ENCODE measurements at places on chromosomes 3 and 15. TPM values are rescaled to one million over a fixed set of nuclear protein-coding genes. Genes with fewer than 3 reads are reported as not detected.

DNA sequence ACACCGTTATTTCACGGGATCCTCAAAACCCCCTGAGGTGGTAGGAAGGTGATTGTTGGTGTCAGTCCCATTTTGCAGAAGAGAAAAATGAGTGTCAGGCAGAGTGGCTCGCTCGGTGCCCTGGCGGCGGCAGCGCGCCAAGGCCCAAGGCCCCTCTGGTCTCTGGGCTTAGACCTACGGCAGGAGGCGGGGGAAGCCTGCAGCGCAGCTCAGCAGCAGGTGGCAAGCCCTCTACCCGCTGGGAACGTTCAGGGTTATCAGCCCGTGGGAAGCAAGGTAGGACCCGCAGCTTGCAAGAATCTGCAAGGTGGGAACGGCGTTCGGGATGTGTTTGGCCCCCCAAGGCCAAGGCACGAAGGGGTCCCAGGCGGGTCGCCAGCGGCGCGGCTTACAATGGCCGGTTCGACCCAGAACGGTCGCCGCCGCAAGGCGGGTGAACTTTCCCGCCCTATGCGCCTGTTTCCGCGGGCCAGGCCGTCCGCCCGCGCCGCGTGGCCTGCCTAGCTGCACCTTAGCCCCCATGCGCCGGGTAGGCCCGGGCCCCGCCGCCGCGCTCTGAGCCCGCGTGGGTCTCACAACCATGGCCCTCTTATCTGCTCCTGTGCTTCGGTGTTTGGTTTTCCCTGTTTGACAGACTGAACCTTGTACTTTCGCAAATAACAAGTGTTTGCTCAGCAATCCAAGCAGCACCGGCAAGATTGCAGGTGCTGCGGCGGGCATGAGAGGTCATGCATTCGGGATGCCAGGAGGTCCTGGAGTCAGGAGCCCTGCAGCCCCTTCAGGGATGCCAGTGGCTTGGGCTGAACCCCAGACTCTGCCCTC, 39.7 kb downstream of the CCNL1 start:
- no peak for DNase-seq

DNA sequence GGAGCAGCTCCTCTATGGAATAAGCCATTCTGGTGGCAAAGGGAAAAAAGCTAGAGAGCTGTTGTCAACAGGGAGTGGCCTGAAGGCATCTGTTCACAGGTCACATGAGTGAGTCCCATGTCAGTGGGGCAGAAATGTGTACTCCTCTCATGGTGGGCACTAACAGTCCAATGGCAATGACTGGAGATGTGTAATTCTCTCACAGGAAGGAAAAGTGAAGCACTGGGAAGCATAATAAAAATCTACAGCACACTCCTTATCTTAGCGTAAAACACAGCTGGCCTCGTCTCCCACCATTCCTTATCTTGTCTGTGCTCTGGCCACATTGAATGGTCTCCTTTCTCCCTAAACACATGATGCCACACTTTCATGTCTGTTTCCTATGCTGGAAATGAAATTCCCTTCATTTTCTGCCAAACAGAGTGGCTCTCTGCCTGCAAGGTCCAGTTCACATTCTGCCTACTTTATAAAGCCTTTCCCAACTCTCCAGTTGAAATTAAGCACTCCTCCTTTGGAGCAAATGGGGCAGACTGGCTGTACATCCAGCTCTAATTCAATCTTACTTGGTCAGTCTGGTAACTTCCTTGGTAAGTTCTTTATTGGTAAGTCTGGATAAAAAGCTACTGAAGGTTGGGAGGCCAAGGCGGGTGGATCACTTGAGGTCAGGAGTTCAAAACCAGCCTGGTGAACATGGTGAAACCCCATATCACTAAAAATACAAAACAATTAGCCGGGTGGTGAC, 139.8 kb downstream of the RPL22L1 start:
- no peak for DNase-seq

GRCh38 chr3:66860771-66861170, 137.3 kb upstream of the KBTBD8 start:
- no peak for DNase-seq

DNA sequence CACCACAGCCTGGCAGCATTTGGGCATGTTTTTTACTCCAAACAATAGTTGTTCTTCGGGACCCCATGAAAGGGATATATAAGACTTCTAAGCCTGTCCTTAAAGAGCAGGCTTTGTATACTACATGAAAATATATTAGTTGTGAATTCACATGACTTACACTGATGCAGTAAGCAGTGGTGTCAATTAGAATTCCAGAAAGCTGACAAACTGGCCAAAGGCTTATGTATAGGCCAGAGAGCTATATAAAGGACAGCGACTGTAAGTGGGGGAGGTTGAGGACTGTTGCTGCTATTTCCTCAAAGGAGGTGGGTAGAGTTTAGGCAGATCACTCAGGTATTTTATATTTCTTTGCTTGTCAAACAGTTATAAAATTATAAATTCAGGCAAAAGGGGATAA, 24.8 kb downstream of the KPNA4 start:
- DNase-seq = no peak

Gene DPPA2
- total RNA-seq = not detected

GRCh38 chr3:114179575-114179974, 723 bp upstream of the DRD3 start:
- DNase-seq = peak; percentile 46

- DNase-seq = no peak
These were observed 17.2 kb upstream of the CD200 start for GRCh38 chr3:112315791-112316190.

DNA sequence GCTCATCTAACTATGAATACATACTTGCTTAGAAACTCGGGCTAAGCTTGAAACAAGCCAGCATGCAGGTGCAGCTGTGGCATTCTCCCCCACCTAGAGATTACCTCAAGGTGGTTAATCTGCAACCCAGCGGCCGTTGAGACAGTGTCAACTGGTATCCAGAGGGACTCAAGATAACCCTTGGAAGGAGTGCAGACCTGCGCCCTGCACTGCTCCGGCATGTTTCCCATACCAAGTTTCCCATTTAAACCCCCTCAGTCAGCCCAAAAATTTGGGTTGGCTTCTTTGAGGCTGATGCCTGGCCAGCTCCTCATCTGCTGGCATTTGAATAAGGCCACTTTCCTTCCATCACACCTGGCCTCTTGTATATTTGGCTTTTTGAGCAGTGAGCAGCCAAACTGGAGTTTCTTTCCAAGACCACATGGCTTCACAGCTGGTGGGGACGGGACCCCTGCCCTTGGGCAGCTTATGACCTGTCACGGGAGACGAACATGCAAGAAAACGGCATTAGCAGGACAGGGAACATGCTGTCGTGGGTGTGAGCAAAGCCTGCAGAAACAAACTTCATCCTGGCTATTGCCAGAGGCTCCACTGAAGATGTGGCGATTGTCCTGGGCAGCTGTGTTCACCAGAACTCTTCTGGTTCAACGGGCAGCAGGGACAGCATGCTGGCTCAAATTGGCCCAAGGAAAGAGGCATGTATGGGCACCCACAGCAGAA, 98.2 kb downstream of the PLXNA1 start:
- DNase-seq = no peak

DNA sequence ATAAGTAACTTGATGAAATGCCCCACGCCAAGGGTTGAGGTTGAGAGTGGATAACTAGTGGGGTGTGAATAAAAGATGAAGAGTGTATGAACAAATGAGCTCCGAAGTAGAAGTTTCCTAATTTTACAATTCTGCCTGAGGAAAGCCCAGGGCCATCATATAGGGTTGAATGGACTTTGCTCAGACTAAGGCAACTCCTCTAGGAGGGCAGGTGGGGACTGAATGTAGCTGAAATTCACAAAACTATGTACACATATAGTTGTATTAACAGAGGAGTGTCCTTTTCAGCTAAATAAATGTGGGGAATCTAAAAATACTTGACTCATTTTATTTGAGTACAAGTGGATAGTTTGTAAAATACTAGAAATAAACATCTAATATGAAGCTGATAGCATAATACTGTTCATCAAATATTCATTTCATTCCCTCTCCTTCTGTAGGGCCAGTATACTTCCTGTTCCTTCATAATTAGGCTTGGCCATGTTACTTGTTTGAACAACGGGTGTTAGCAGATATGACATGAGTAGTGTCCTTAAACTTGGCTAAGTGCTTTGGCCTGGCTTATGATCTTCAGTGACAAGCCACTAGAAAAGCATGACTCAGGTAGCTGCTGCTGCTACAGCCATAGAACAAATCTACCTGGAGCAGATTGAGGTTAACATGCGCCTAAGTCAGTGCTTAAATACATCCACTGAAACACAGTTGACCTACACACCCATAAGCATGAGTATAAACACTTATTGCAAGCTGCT, 26.5 kb downstream of the PLSCR1 start:
- DNase-seq = no peak

- DNase-seq = no peak
These were observed at the start of gene CADPS for GRCh38 chr3:62874711-62875557. Gene CADPS, minus strand, starts transcription at chr3:62875416. Its CDS starts 387 bp downstream, at chr3:62875029.

DNA sequence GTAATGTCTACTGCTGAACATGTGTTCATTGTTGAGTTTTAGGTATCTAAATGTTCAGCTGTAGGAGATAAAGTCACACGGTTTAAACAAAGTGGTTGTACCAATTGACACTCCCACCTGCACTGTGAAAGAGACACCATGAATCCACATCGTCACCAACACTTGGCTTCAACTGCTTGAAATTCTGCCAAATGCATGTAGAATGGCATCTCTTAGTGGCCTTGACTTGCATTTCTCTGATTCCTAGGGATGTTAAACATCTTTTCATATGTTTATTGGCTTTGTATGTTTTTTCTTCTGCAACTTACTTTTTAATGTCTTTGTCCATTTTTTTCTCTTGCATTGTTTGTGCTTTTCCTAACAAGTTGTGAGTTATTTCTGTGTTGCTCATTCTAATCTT, 43.4 kb downstream of the RPLP1 start:
- DNase-seq = no peak

Gene BCL2A1
- 32.9 TPM for total RNA-seq

DNA sequence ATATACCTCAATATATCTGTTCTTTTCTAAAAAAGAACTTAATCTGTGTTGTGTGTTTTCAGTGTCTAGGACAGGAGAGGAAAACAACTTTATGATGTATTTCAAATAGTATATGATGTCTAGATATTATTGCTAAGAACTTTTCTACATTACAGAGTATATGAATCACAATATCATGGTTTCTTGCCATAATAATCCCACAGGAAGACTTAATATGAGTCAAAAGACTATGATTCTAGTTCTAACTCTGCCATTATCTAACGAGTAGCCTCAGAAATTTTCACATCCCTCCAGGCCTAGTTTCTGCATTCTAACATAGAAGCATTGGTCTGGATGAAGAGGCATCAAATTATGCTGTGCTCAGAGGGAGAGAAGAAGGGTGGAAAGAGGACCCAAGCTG, 107.7 kb upstream of the SPRED1 start:
- no peak for DNase-seq

DNA sequence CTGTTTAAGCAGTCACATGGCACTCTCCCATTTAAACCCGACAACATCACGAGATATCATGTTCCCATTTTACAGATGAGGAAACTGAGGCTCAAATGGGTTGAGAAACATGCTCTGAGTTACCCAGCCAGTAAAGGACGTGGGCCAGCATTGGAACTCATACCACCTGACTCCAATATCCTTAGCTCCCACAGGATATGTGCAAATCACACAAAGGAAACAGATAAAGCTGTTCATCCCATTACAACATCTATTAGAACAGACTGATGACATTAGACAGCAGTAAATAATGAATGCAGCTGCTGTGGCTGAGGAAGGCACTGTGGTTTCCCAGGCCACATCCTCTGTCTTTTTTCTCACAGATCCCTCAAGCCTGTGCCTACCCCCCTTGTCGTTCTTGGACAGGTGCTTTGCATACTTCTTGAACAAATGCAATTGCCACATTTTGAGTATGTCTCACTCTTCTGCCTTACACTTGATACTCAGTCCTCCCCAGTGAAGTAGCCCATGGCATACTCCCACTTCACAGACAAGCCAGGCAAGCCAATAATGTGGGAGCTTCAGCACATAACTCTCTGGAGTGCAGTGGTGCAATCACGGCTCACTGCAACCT, 17.7 kb downstream of the FRMD4B start:
- DNase-seq = peak; percentile 29

DNA sequence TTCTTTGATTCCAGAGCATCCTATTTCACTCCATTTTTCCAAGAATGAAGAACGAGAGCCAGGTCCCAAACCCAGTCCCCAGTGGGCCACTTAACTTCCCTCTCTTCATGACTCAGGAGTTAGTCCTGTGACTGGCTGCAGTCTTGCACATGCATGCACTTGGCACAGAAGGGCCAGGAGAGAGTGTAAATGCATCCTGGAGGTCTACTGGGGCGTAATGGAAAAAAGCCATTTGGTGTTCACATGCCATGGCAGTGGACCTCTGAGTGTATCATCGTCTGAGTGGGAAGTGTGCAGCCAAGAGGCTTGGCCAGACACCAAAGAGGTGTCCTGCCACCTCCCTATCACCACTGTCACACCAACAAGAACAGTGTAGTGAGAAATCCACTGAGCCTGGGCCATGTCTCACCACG, 15.1 kb upstream of the RFTN1 start:
- no peak for DNase-seq

DNA sequence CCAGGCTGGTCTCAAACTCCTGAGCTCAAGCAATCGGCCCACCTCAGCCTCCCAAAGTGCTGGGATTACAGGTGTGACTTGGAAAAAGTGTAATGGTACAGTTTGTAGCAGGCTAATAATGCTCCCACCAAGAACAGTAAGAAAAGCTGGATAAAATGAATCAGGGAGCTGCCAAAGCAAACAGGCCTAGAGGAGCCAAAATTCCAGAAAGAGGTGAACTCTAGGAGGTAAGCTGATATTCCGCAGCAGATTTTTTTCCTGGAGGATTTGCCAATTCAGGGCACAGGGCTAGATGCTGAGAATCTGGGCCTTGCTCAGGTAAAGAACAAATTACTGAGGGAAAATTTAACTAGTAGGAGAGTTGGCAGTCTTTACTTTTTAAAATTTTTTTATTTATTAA, 11.0 kb upstream of the PCYT1A start:
- DNase-seq = no peak

- DNase-seq = no peak
These were observed 296.5 kb upstream of the AZI2 start for GRCh38 chr3:28645149-28645548.

DNA sequence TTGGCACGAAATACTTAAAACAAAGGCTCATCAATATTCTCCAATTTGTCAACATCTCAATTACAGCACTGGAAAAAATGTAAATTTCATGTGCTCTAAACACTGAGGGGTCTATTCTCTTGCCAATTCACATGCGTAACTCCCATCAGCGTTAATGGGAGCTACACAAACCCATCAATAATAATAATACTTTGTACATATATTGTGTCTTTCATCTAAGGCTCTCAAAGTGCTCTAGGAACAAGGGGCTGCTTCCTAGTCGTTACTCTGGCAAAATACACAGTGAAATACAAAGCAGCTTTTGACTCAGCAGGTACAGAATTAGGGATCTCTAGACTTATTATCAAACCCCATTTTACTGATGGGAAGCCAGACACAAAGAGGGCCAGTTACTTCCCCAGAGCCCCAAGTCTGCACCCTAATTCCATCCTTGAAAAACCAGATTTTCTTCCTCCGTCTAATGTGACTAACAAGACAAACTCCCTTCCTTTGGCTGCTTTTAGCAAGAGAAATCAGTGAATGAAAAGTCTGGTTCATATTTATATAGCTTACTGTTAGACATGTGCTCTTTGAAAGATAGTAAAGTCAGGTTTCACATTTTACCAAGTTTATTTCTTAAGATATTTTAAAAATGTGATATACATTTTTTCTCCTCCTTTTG, 20.0 kb downstream of the MEIS2 start:
- no peak for DNase-seq

Gene ACP3
- 0.39 TPM for total RNA-seq
